CD4-positive, alpha-beta T cell treated with Interleukin-6 at 100 ng/mL for 8 hours (primary cell): ENCODE measurements at places on chromosomes 16 and 17.

DNA sequence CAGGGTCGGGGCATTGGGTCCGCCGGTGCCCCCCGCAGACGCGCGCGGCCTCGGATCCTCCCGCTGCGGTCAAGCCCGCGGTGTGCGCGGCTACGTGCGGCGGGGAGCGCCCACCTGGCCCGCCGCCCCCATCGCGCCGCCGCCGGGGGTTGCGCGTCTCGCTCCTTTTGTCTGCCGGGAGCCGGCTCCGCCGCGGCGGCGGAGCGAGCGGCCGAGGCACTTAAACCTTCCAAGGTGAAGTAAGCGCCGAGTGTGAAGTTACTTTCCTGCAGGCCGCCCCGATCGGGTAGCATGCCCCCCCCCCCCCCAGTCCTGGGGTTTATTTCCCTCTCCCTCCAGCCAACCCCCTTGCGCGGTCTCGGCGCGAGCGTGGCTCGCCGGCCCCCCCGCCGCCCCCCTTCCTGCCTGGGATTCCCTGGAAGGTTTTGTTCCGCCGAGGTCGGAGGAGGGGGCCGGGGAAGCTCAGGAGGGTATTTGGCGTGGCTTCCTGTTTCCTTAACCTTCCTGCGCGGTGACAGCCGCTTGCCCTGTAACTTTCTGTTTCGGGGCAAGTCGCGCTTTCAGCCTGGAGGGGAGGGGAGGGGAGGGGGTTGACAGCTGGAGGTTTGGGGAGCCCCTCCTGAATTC, 56.6 kb upstream of the GSE1 start:
- peak; percentile 59 for DNase-seq

GRCh38 chr17:80030730-80031410, 4.8 kb downstream of the TBC1D16 start:
- DNase-seq, result no peak

- DNase-seq, result no peak
Observed at GRCh38 chr17:76597156-76598003, 11.7 kb upstream of the ST6GALNAC2 start.

GRCh38 chr17:15048381-15048780, 216.7 kb downstream of the PMP22 start:
- DNase-seq, result no peak

DNA sequence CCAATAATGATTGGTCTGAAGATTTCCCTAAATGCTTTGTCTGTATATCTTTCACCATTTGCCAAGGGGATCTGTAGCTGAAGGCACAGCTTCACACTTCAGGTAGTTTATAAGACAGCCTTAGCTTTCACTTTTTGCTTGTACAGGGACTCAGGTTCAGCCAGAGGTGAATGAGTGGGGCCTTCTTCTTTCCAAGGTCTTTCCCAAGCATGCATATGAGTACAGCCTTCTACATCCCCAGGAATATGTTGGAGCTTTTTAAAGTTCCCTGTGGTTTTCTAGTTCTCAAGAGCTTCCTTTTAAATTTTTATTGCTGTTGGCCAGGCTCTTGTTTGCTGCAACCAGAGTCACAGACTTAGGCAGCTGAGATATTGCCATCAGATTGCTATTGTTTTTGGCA, 17.9 kb upstream of the SPDYE4 start:
- no peak for DNase-seq

DNA sequence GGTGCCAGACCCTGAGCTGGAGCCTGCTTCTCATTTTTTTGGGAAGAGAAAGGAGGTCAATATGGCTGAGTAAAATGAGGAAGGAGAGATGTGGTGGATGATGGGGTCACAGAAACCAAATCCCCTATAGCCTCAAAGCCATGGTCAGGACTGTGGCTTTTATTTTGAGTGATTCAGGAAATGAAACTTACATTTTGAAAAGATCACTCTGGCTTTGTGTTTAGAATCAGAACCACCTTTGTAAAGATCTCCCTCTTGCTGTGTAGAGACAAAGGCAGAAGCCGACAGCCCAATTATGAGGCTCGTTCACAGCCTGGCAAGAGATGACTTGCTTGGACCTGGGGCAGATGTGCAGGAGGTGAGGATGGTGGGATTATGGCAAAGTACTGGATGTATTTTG, 121.6 kb upstream of the ANKFN1 start:
- no peak for DNase-seq

GRCh38 chr16:15865742-15866141, 8.9 kb upstream of the MYH11 start:
- DNase-seq, result no peak

DNA sequence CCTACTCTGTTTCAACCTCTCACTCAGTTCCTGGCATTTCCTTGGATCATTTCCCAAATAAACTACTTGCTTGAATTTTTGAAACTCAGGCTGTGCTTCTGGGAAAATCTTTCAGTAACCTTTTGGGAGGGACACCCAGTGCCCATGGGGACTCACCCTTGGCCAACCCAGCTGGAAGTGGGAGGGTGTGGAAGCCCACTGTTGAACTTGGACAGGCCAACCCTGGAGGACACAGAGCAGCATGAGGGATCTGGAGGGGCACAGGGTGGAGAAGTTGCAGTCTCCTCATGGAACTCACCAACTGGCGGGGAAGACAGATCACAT, 11.2 kb downstream of the RTN4RL1 start:
- DNase-seq, result no peak

- DNase-seq, result no peak
Observed at GRCh38 chr17:4540224-4540651, 14.9 kb downstream of the MYBBP1A start.

DNA sequence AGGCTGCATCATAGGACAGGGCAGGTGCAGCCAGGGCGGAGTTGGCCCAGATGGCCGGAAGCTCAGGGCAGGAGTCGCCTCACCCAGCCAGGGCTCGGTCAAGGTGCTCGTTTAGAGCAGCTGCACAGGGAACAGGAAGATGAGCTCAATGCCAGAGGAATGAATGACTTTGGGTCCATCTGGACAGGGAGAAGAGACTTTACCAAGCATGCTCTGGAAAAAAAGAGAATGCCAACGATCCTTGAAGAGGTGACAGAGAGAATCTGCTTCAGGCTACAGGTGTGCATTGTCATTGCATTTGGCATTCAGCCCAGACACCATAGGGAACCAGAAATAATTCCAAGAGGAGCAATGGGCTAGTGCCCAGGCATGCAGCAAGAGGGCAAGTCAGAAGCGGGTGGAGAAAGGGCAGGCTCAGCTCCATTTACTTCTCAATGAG, 6.7 kb upstream of the MPP3 start:
- no peak for DNase-seq

- peak; percentile 64 for DNase-seq
Observed at GRCh38 chr16:89314357-89314756, 96.9 kb downstream of the ZNF778 start.

DNA sequence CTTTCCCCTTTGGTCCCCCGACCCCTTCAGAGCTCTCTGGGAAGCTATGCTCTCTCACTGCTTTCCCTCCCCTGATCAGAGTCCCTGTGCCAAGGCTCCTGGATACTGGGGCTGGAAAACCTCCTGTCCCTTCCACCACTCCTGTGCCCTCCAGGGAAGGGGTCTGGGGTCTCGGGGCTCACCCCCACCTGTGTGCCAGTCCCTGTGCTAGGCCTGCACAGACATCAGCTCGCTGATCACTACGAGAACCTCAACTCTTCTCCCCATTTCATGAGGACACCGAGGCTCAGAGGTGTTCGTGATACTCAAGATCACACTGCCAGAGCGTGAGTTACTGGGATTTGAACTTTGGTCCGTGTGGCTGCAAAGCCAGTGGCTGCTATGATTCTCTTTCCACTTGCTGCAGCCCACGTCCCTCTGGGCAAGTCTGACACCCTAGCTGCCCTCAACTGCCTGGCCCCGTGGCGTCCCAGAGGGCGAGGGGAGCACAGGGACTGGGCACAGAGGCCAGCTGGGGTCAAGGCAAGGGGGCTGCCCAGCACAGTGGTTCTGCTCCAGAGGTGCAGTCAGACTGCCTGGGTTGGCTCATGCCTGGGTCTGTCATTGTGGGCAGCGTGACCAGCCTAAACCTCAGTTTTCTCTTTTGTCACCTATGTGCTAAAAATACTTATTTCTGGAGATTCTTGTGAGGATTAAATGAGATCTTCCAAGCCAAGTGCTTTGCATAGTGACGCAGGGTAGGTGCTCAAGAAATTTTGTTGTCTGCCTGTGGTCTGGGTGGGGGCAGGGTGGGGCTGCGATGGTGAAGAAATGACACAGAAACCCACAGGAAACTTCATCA, 43.8 kb upstream of the TOB1 start:
- DNase-seq, result peak; percentile 85

GRCh38 chr16:19831678-19832077, 53.0 kb downstream of the GPRC5B start:
- DNase-seq, result no peak

- no peak for DNase-seq
Observed at GRCh38 chr16:57996406-57997175, 3.9 kb downstream of the ZNF319 start.

- no peak for DNase-seq
Observed at GRCh38 chr17:47176389-47176826, 12.7 kb downstream of the CDC27 start.

- no peak for DNase-seq
Observed at GRCh38 chr17:50837980-50838954, 2.9 kb downstream of the WFIKKN2 start.

DNA sequence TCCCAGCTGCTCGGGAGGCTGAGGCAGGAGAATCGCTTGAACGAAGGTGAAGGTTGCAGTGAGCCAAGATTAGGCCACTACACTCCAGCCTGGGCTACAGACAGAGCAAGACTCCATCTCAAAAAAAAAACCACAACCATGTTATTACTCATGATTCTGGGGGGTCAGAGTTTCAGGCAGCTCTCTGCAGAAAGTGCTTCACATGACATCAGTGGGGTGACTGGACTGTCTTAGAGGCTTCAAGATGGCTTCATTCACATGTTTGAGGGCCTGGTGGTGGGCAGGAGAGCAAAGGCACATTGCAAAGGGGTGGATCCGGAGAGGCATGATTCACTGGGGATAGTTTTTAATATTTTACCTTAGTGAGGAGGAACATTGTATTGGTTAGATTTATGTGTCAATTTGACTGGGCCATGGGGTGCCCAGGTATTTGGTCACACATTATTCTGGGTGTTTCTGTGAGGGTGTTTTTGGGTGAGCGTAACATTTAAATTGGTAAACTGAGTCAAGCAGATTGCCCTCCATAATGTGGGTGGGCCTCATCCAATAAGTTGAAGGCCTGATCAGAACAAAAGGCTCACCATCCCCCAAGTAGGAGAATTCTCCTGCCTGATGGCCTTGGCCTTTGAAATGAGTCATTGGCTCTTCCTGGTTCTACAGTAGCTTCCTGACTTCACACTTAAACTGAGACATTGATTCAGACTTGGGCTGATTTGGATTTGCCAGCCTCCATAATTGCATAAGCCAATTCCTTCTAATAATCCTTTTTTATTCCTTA, 109.8 kb downstream of the GOSR1 start:
- DNase-seq, result no peak

DNA sequence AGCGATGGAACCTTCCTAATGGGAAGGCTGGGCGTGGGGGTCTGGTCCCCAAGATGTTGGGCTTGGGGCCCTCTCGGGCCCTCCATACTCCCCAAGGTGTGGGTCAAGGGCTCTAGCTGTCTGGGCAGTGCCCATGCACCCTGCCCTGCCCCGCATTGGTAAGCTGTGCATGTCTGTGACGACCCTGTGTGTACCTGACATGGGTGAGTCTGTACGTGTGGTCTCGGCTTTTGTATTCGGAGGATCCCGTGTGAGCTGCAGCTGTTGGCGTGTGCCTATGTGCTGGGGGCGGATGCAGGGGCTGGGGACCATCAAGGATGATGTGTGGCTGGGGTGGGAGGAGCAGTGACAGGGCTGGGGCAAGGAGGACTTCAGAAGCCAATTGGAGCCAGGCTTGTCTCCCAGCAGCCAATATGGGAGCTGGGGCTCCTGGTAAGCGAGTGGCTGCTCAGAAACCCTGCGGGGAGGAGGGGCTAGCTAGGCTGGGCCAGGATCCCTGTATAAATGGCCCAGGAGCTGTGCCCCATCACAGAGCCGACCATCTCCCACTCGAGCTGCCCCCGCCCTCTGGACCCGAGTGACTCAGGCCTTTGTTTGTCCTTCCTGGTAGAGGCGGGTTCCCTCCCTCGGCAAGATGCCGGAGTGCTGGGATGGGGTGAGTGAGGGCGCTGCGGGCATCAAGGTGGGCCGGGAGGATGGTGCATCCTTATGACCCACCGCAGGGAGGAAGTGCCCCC, at the start of gene NDRG4:
TSS of gene NDRG4 (plus strand) at position 529 of the 737 bp plus-strand sequence. CDS start at position 635, 106 bp downstream.
- peak; percentile 38 for DNase-seq

DNA sequence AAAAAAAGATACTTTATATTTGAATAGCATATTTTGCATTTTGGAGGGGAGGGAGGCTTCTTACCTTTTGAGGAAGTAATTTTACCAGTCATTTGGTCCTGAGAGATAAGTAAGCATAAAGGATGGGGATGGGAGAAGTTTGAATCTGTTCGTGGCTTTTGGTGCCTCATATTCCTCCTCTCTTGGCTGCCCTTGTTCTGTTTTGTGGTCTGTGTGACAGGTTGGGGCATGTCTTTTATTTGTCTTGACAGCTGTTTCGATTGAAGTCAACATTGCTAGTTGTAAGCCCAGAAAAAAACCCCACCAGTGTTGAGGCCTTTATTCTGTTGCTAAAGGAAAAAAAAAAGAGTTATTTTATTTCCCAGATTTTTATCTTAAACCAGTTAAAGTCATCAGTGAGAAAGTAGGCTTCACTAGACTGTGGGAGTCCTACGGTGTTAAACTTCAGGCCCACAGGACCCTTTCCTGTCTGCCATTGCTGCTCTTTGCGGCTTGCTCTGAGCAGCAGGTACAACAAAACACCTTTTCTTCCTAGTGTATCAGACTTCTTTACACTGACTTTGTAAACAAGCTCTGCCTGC, 11.4 kb downstream of the SLC7A6 start:
- DNase-seq, result peak; percentile 72

GRCh38 chr17:27667656-27668487, 36.9 kb downstream of the LGALS9 start:
- no peak for DNase-seq

- no peak for DNase-seq
Observed at GRCh38 chr17:58991718-58992331, 114.9 kb downstream of the TRIM37 start.

DNA sequence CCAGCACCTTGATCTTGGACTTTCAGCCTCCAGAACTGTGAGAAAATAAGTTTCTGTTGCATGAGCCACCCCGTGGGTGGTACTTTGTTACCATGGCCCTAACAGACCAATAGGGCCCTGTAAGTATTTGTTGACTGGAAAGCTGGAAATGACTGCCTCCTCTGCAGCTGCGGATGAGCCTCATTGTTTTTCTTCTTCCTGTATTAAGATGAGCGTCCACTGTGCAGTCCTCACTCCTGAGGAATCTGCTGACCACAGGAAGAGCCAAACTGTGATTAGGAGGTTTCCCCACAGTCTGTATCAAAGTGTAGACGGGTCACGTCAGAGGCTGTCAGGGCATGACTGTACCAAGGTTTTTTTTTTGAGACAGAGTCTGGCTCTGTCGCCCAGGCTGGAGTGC, 12.2 kb upstream of the AKTIP start:
- DNase-seq, result no peak
